ENCODE measurements at places on chromosomes 1 and 21.

- no peaks in the 10 kb centered on the region for H3K4me1 ChIP-seq
- no peaks in the 10 kb centered on the region for H3K36me3 ChIP-seq
- H3K27ac ChIP-seq, result no peak overlapping the region
- no peak overlapping the region for H3K4me3 ChIP-seq
- no peaks in the 10 kb centered on the region for H3K27me3 ChIP-seq
- no peak for DNase-seq
Observed at GRCh38 chr1:17338706-17339493, 30.9 kb downstream of the PADI4 start.

GRCh38 chr1:76065270-76065669 is 9.3 kb upstream of the ST6GALNAC3 start:
- no peak overlapping the region for H3K4me3 ChIP-seq
- no peak overlapping the region for H3K27ac ChIP-seq
- H3K4me1 ChIP-seq, result no peaks in the 10 kb centered on the region
- DNase-seq, result no peak
- no peaks in the 10 kb centered on the region for H3K27me3 ChIP-seq

DNA sequence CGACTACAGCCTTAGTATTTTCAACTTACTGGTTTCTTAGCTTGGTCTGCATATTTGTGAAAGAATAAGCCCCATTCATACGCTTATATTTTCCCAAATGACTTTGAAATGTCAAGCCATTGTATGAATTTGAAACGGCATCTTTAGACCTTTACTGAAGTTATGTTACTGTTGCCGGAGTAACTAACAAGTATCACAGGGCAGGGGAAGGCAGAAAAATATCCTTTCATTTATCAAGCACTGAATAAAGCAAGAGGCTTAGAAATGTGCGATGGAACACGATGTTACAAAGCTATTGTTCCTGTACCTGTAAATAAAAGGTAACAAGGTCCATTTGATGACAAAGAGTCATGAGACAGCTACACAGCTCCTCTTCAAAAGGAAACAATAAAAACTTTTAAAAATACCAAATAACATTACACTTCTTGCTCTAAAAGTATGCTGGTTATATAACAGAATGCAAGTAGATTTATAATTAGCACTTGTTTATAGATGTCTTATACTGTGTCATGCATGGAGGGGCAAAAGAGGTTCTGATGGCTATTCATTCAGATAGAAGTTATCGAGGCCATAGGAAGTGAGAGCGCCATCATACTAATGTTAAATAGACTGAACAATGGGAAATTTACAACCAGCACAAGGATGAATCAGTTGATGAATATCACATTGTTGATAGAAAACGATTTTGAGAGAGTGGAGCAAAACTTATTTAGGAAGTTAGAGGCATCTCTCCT is 322.6 kb downstream of the RGS7 start:
- no peak overlapping the region for H3K27ac ChIP-seq
- no peak for DNase-seq
- H3K27me3 ChIP-seq, result no peaks in the 10 kb centered on the region
- H3K4me3 ChIP-seq, result no peak overlapping the region
- no peaks in the 10 kb centered on the region for H3K4me1 ChIP-seq

- no peaks in the 10 kb centered on the region for H3K27me3 ChIP-seq
- H3K36me3 ChIP-seq, result no peaks in the 10 kb centered on the region
- DNase-seq, result no peak
- no peak overlapping the region for H3K4me3 ChIP-seq
- H3K27ac ChIP-seq, result no peak overlapping the region
Observed at GRCh38 chr1:99082366-99082765, 77.7 kb upstream of the PLPPR5 start.

GRCh38 chr1:7070389-7071029 is 285.3 kb downstream of the CAMTA1 start:
- H3K27ac ChIP-seq, result no peak overlapping the region
- DNase-seq, result peak; percentile 31
- no peak overlapping the region for H3K4me3 ChIP-seq
- H3K4me1 ChIP-seq, result no peaks in the 10 kb centered on the region
- H3K27me3 ChIP-seq, result no peaks in the 10 kb centered on the region

DNA sequence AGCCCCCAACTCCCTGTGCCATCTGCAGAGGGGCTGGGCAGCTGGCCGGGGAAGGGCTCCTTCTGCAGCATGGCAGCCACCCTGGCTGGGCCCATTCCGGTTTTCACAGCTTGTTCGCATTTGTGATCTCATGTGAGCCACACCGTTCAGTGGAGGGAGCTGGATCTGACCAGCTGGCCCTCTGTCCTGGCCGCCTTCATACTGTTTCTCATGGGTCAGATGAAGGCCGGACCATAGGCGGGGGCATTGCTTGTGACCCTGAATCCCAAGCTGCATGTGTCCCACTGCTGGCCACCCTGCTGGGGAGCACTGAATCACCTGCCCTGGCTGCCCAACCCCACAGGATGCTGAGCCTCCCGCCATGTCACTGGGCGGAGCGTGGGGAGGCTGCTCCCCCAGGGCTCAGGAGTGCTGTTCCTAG is 36.4 kb upstream of the PRSS38 start:
- H3K36me3 ChIP-seq, result no peaks in the 10 kb centered on the region
- no peak for DNase-seq
- no peaks in the 10 kb centered on the region for H3K27me3 ChIP-seq

- H3K27ac ChIP-seq, result no peak overlapping the region
- no peak overlapping the region for H3K4me3 ChIP-seq
- H3K4me1 ChIP-seq, result no peaks in the 10 kb centered on the region
Observed at GRCh38 chr1:95311014-95311413, 77.0 kb downstream of the RWDD3 start.

- no peak for DNase-seq
- no peaks in the 10 kb centered on the region for H3K27me3 ChIP-seq
- peaks cover 43% of the 10 kb centered on the region for H3K36me3 ChIP-seq
- H3K27ac ChIP-seq, result no peak overlapping the region
Observed at GRCh38 chr21:34844013-34844923, 175.5 kb downstream of the CLIC6 start.

Measured in CD4-positive, alpha-beta memory T cell (primary cell).